Activated CD4-positive, alpha-beta T cell treated with anti-CD3 and anti-CD28 coated beads for 4 hours (primary cell): ENCODE measurements at places on chromosomes 4 and X.

DNA sequence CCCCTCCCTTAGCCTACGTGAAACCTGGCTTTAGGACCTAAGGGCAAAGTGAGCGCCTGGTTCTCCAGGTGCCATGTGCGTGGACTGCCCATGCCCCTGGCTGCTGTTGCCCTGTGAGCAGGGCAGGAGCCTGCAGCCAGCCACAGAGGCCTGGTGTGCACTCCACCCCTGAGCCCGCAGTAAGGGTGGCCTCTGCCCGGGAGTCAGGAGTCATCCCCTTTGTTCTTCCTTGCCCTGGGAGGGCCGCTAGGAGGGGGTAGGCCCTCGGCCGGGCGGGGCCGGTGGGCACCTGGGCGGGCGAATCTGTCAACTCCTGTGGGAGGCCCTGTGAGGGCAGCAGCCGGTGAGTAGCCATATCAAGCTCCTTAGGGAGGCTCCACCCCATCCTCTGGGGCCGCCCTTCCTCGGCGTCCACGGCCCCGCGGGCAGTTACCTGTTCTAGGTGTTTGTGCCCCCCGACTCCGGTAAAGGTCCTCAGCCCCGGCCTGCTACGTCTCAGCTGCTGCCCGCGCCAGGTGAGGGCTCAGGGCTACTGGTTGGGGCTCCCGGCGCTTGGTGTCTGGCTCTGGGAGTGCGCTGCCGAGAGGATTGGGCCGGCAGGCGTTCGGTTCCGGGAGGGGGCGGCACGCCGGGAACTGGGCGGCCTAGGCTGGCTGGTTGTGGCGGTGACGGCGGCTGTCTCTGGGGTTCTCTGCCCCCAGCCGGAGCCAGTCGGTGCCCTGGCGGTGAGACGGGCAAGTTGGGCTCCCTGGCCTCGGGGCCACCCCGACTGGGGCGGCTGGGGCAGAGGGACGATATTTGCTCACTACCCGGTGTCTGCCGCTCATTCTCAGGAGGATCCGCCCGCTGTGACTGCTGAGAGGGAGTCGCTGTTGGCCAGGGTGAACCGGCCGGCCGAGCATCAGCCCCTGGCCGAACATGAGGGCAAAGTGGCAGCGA lies 1060.2 kb downstream of the TECRL start:
- no peak for DNase-seq

GRCh38 chrX:83829874-83830273 lies 31.1 kb upstream of the CYLC1 start:
- DNase-seq, result no peak

GRCh38 chrX:33273535-33273934 lies 62.2 kb upstream of the DMD start:
- DNase-seq, result no peak

- no peak for DNase-seq
Observed at GRCh38 chr4:16083241-16084191, at the start of gene PROM1. TSS of gene PROM1 (minus strand) at chr4:16084023. CDS start at chr4:16075906, 8,117 bp downstream.

- DNase-seq, result no peak
Observed at GRCh38 chrX:153638041-153638371, 9.0 kb upstream of the DUSP9 start.
